LNCaP clone FGC (cell line): ENCODE measurements at places on chromosomes 2 and 18.

DNA sequence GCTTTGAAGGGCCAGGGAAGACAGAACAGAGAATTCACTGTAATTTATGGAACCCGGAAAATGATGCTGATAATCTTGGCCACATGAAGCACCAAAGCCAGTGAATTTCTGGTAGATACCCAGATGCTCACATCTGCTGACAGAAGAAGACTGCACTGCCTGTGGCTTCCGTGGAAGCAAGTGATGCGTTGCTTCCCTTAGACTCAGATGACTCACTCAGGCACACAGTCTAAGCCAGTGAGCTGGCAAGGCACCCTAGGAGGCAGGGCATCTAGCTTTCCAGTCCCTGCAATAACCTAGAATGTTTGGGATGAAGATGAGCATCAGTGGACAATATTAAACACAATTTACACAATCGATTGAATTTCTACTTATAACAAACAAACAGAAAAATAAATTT, 284.7 kb downstream of the CMPK2 start:
- no peak for DNase-seq

GRCh38 chr2:129112181-129112580, 793.5 kb upstream of the HS6ST1 start:
- no peak for DNase-seq

DNA sequence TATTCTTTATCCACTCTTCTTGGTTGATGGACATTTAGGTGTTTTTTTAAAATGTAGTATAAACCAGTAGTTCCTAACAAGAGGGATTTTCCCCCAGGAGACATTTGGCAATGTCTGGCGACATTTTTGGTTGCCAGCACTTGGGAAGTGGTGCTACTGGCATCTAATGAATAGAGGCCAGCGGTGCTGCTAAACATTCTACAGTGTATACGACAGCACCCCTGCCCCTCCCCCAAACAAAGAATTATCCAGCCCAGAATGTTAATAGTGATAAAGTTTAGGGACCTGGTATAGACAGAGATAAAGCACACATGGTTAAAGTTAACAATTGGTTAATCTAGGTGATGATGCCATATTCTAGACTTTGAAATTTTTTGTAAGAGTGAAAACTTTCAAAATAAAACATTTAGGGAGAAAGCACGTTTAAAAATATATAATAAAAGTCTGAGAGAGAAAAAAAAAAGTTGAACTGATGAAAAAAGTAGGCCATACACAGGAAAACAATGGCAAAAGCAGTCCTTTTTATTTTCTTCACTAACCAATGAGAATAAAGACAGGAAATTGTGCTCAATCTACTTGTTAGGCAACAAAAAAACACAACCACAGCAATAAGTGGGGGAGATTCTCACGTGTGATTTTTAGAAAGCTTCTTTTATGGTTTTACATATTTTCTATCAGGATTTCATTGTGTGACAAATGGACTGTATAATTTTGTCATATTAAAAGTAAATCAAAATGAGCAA, 14.8 kb downstream of the FBXO48 start:
- DNase-seq, result no peak

- no peak for DNase-seq
Observed at GRCh38 chr2:85719609-85720240, 25.6 kb downstream of the GNLY start.

DNA sequence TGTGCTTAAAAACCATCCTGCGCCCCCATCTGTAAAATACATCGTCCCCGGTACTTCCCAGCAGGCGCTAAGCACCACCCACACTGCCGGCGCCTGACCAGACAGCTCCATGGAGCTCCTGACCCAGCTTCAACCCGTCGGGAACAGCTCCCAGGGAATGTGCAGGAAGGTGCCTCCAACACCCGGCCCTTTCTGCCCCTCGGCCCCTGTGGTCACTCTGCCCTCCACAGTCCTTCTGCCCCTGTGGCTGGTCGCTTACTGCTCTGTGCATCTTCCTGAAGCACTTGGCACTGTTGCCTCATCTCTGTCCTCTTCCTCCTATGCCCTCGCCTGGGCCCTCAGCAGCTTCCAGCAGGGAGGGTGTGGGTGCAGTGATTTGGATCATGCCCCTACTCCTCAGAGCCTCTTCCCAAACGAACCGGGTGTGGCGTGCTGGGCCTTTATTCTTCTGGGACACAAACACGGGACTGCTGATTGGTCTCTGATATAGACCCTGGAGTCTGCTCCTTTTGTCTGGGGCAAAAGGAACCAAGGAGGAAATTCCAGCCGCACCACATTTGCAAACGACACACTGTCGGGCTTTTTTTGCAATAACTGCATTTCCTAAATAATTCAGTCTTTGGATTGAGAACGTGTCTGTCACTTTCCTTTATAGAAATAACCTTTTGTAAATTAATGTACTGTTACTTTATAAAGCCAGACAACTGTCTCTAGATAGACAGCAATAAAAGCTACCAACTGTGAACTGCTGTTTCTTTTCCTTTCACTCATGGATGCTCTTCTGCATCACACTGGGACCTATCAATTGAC, 65.9 kb downstream of the ADI1 start:
- no peak for DNase-seq

DNA sequence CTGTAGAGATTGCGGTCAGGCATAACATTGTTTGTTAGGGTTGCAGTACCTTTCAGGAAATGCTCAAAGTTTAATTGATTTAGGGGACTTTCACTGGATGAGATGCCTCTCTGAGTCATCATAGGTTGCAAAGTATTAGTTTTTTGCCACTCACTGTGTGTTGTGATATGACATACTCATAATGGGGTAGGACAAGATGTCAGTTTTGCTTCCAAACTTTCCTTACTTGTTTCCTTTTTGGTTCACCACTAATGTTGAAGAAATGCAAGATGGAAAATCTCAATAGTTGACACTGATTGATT, 35.0 kb upstream of the PTH2R start:
- no peak for DNase-seq

- no peak for DNase-seq
Observed at GRCh38 chr2:14358339-14358738, 274.2 kb upstream of the LRATD1 start.

- DNase-seq, result no peak
Observed at GRCh38 chr2:20618468-20618885, 32.4 kb downstream of the HS1BP3 start.

DNA sequence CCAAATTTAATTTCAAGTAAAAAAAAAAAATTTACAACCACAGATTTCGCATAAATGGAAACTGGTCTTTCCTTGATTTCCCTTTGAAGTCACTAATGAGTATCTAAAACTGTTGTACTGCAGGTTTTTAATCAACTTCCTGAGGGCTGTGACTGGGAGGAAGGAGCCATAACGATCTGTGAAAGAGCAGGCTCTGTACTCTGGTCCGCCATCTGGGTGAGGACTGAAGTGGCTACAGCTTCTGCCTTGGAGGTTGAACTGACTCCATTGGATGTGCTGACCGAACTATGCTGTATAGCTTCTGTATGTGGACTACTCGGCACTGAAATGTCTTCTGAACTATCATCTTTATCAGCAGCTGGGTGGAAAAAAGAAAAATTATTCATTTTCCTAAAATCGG, 69.3 kb upstream of the CHN1 start:
- no peak for DNase-seq

- no peak for DNase-seq
Observed at GRCh38 chr18:3612315-3612714, 162.3 kb downstream of the TGIF1 start.

DNA sequence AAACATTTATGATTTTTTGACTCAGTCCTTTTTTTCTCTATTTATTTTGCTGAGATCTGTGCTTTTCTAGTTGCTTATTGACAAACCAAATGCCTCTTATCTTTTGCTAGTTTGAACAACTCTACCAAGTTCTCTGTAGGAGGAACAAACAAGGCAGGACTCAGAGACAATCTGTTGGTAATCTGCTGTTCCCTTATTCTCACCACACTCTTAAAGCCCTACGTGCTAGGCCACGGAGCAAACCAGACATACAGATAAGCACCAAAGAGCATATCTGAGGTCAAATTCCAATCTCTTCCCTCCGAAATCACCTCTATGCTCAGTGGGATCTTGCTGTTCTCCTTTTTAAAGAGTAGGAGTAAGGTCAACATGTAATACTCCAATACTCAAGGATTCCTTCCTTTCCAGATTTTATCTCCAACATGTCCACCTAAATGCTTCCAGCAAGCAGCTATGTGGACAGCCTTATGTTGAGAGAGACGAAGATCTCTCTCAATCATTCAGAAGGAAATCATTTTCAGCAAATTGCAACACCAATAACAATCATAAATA, 18.4 kb downstream of the FN1 start:
- DNase-seq, result no peak

DNA sequence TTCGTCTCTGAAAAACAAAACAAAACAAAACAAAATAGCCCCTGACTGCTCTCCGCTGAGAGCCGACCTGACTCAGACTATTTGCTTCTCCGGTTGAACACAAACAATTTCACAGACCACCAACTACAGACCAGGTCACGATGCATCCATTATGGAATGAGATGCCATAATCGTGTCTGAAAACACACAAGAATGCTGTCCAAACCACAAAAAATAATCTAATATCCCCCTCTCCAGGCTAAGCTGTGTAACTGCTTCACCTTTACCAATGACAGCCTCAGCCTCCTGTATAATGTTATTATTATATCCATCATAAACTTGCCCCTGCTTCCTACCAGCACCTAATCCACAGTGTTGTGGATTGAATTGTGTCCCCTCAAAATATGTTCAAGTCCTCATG, 114.7 kb downstream of the DNAH6 start:
- peak; percentile 23 for DNase-seq

- no peak for DNase-seq
Observed at GRCh38 chr2:105760639-105761337, 16.1 kb downstream of the NCK2 start.

DNA sequence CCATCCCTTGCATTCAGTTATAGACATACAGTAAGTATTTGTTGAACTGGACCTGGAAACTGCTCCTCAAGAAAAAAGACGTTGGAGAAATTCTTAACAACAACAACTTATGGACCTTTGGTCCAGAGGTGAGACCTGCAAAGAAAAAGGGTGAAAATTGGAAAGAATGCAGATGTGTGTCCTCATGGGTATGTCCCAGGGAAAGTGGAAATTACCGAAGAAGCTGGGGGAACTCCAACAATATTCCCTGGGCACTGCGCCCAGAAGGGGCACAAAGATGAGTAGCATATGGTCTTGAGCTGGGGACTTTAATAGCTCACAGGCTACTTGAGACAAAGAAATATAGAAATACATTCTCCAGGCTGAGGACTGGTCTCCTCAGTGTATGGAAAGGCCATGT, 35.5 kb upstream of the YWHAQ start:
- DNase-seq, result no peak

GRCh38 chr18:76721207-76721996, 101.0 kb upstream of the ZNF236 start:
- DNase-seq, result no peak

DNA sequence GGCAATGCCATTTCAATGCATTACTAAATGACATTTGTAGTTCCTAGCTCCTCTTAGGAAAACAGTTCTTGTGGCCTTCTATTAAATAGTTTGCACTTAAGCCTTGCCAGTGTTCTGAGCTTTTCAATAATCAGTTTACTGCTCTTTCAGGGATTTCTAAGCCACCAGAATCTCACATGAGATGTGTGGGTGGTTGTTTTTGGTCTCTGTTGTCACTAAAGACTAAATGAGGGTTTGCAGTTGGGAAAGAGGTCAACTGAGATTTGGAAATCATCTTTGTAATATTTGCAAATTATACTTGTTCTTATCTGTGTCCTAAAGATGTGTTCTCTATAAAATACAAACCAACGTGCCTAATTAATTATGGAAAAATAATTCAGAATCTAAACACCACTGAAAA, 45.3 kb downstream of the HADHB start:
- DNase-seq, result no peak

GRCh38 chr2:101515477-101515876, 40.6 kb upstream of the RFX8 start:
- no peak for DNase-seq

- no peak for DNase-seq
Observed at GRCh38 chr2:225536036-225536435, 136.5 kb downstream of the NYAP2 start.

DNA sequence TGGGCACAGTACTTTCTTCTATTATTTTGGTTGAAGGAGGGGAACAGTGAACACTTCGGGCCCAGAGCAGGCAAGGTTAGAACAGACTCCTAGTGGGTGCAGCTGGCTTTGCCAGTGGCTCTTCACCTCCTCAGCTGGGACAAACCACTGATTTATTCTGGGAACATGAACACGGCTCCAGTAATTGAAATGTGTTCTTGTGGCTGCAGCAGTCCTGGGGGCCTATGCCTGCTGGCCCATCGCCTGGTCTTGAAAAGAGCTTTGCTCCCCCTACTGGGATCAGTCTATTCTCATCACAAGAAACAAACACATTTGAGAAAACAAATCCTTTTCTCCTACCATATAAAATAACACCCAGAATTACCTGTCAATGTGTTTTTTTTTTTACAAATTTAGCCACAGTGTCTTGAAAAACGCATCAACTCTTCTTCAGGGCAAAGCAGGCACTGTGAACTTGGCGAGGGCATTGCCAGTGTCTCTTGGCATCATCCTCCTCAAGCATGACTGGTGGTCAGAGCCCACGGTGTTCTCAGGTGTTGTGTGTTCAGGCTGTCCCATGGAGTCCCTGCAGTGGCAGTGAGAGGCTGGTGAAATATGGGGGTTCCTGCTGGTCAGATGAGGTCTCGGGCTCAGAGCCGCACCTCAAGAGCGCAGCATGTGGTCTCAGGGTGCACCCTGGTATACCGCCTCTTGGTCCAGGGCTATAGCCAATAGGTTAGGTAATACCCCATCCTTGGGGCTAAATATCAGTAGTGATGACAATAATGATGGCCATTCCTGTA, 51.3 kb downstream of the RNF144A start:
- no peak for DNase-seq

GRCh38 chr2:207984765-207985480, 40.4 kb downstream of the PLEKHM3 start:
- DNase-seq, result no peak

GRCh38 chr2:124318913-124319312, 293.8 kb downstream of the CNTNAP5 start:
- DNase-seq, result no peak

GRCh38 chr2:120541553-120541932, 194.1 kb upstream of the GLI2 start:
- DNase-seq, result no peak

- no peak for DNase-seq
Observed at GRCh38 chr2:67169417-67170140, 227.6 kb upstream of the ETAA1 start.

DNA sequence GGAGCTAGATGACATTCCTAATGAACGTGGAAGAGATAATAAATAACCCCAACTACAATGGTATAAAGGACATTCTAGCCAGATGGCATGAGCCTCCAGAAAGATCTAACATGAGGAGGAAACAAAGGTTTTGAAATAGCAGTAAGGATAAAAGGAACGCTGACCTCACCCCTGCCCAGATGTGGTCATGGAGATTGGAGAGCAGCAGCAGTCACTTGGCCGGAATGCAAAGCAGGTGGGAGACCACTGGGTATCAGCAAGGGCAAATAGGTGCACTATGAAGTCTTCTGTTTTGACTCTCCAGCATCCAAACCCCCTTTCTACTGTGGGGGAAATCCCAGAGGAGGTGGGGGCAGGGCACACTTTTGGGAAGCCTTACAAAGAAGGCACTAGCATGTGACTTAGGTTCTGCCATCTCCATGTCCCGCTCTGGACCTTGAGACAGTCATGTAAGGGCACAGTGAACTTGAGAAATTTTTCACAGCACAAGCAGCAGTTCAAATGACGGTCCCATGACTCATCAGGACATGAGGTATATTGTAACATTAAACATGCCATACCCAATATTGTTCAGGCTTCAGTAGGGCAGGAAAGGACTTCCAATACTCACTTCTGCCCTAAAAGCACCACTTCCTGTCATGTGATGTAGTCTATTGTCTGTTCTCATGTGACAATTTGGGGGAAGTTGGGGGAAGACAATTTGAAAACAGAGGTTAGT, 55.2 kb downstream of the METTL4 start:
- no peak for DNase-seq
